Ovary (tissue), 10 donors: ENCODE measurements at places on chromosomes 7 and 10. TPM values are rescaled to one million over a fixed set of nuclear protein-coding genes. Genes with fewer than 3 reads are reported as not detected.

The TMEM176B gene
- 131 TPM for polyA plus RNA-seq

The AKR1E2 gene
- polyA plus RNA-seq: 2.2 TPM

The OR6V1 gene
- polyA plus RNA-seq: not detected

The SLC29A4 gene
- polyA plus RNA-seq: 2.1 TPM

The ACSL5 gene
- 10.8 TPM for polyA plus RNA-seq
